DMS 273 treated with DMSO at 0.1 percent for 48 hours (cell line): ENCODE measurements at places on chromosomes 7 and 10.

GRCh38 chr7:36507475-36508440 lies 118.1 kb downstream of the ANLN start:
- no peak for DNase-seq

DNA sequence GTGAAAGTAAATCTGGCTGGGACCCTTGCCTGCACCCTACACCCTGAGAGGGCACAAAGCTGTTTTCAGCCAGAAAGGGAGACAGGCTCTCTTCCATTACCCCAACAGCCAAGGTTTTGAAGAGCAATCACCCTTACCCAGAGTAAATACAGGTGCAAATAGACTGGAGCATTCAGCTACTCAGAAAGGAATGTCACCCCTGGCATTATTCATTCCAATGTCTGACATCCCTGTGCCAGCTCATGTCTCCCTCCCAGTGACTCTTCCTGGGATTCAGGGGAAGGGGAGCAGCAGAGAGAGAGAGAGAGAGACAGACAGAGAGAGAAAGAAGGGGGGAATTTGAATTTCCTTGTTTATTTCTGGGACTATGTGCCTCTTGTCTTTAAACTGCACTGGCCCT lies 611.8 kb downstream of the SORCS3 start:
- DNase-seq, result no peak

DNA sequence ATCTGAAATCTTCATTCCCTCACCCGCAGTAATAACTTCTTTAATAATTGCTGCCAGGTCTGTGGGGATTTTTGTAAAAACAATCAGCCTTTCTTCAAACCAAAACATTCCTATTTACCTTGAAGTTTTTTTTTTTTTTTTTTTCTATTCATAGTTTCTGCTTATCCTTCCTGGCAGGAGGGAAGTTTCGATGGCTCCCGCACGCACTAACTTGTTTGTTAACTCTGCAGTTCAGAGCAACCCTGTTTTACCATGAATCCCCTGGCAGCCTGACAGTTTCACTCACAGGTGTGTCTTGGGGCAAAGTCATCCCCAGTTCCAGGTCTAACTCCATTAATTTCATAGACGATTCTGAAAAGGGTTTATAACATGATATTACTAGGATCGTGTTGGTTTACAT lies 149.3 kb downstream of the KLF6 start:
- no peak for DNase-seq

GRCh38 chr7:2845034-2845592 lies 1.0 kb upstream of the GNA12 start:
- DNase-seq, result no peak

DNA sequence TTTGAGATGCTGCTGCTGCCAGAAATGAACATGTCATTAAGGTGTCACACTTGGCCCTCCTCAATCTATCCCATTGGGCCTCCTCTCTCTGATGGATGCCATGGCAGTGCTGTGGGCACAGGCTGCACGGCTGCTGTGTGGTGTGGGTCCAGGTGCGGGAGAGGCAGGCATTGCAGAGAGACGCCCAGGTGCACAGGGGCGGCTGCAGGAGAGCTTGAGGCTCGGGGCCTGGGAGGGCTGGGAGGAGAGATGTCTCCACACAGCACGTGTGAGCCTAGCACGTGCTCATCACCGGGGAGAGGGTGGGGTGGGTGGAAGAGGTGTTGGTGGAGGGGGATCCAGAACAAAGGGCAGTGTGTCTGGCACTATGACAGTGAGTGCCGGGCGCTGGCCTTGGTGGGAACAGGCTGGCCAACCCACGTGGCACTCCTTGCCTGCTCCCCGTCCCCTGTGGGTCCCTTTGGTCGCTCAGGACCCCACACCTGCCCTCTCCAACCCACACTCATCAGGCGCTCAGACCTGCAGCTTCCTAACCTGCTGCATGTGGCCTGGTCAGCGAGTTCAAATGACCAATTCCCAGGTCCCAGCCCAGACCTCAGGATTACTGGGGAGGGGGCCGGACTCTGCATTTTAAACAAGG lies 39.9 kb upstream of the BNIP3 start:
- DNase-seq, result no peak

- DNase-seq, result no peak
Observed at GRCh38 chr10:102758240-102758932, 14.6 kb downstream of the WBP1L start.

- DNase-seq, result no peak
Observed at GRCh38 chr10:92080244-92080643, 156.7 kb downstream of the BTAF1 start.

DNA sequence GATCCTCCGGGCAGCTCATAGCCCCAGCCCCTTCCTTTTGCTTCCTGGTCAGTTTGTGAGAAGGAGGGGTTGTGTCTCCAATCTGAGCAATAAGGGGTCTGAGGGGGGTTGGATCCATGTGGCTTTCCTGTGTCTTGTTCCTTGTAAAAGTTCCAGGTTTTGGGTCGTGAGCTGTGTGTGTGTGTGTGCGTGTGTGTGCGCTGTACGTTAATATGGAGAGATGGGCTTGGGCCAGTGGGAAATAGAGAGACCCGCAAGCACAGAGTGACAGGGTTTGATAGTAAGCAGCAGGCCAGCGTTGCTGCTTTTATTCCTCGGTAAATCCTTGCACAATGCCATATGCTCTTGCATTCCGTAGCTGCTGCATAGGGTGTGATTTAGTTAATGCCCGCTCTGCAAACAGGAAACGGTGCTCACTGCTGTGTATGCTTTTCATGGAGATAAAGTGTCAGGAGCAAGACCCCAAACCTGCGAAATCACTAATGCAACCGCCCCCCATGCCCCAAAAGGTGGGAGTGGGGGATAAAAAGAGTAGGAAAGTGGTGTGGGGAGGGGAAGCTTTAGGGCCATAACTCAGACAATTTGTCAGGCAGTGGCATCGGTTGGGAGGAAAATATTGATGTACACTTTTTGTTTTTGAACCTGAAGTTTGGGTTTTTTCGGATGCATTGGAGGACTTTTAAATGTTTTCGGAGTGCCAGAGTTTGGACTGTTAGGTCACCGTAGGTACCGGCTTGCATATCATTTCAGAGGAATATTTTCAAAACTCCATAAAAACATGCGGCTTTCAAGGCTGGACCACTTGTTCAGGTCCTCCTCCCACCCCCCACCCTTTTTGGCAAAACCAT lies 108.7 kb downstream of the TCF7L2 start:
- DNase-seq, result peak; percentile 53

DNA sequence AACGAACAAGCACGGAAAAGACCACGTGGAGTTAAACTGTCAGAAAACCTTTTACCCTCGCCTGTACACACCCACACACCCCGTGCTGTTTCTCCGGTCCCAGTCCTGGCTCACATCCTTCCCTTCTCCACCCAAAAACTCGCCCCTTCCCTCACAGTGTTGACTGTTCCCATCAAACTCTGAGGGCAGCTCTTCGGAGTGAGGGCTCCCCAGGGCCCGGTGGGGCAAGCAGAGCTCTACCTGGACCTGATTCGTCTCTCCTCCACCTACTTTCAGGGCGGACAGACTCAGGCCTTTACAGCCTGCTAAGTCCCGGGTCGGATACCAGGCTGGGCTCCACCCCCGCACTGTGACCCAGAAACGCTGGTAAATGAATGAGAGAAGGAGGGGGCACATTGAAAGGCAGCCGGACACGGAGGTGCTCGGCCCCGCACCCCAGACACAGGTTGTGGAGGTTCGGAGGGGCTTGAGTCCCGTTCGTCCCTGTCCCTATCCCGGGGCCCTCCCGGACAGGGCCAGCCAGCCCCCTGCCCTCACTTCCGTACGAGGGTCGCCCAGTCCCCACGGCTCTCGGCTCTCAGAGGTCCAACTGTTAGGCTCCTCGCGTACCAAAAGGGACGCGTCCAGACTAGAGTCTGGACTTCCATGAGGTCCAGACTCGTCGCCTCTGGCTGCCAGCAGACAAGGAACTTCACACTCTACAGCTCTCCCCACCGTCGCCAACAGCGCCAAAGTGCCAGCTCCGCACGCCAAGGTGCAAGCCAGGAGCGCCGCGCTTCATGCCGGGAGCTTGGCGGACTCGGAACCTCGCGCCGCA lies 31.7 kb upstream of the ASL start:
- no peak for DNase-seq

DNA sequence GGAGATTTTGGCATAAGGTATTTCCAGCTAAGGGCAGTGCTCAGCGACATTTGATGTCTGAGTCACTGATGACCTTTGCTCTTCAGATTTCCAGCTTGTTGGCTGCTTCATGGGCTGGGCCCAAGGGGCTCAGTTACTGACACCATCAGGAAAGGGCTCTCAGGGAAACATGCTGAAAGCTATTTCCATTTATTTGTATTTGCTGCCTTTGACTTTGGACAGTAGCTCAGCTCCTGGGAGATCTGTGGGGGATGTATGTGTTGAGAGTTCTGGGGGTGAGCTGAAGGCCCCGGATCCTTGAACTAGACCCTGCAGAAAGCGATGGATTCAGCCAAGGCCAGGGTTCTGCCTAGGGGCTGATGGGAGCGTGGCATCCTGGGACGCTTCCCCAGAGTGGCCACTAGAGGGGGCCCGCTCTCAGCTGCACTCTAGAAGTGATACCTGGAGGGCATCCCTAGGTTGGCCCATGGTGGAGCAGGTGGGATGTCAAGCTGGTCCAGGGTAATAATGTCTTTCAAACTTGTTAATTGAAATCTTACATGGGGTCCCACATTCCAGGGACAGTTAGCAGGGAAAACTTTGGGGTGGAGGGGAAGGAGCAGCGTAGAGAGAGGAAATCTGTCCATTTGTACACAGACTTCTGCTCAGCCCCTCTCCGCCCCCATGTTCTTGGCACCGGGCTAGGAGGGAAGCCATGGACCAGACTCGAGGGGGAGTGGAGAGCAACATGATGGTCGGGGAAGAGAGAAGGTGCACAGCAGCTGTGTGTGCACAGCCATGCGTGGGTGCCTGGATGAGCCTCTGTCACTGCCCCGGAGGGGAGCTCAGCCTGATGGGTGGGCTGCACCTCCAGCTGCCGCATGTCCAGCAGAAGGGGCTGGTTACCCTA lies 3.0 kb upstream of the BTBD16 start:
- no peak for DNase-seq

DNA sequence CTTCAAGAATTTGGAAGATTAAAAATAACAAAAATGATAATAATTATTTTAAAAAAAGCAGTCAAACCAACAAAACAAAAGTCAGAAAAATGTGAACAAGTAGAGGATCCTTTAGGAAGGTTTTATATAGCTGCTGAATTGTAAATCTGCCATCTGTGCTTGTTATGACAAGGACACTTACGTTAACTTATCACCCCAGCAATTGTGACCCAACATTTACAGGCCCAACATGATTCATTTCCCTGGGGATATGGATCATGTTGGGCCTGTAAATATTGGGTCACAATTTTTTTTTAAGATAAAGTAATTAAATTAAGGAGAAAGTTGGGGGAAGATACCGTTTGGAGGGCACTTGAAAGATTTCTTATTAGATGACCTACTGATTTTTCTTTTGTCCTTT lies 261.4 kb upstream of the HABP2 start:
- no peak for DNase-seq

GRCh38 chr7:21261627-21262594 lies 166.0 kb upstream of the SP4 start:
- DNase-seq, result no peak

DNA sequence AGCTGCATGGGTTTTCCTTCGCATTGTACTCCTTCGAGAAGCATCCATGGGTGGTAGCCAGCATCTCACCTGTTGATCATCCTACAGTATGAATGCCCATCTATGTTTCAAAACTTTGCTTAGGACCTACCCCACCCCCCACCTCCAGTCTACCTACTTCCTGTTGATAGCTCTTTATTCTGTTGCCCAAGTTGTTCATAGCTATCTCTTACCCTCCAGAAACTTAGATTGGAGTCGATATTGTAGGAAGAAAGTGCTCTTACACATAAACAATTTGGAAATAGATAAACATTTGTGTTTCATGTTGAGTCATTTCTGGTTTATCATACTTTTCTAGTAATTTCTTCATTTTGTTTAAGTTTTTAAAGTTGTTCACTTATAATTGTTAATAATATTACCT lies 90.1 kb downstream of the FAS start:
- DNase-seq, result no peak

DNA sequence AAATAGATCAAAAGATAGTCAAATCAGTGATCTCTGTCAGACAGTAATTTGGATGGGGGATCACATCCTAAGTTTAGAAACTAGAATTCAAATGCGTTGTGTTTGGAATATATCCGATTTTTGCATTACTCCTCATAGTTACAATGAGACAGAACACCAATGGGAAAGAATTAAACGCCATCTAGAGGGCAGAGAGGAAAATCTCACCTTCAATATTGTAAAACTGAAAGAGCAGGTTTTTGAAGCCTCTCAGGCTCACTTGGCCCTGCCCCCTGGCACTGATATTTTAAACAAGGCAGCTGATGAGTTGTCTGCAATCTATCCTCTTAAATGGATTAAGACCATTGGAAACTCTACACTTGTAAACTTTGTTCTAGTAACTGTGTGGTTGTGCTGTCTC lies 17.7 kb downstream of the FRG2B start:
- DNase-seq, result no peak

GRCh38 chr7:48617993-48618392 lies 306.4 kb upstream of the CDC14C start:
- no peak for DNase-seq

DNA sequence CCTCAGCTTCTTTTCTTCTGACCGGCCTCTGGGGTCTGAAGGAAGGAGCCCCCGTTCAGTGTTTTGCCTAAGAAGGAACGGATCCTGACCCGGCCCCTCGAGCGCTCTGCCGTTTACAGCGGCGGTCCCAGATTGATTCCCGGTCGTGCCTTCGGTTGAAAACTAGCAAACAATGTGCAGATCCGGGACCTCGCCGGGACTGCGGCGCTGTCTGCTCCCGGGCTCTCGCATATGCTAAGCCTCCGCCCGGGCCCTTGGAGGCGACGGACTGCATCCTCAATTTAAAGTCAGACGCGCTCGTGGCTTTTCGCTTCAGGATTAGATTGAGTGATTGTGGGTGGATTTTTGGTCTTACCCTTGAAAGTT lies 559 bp downstream of the DBF4 start:
- DNase-seq, result no peak

DNA sequence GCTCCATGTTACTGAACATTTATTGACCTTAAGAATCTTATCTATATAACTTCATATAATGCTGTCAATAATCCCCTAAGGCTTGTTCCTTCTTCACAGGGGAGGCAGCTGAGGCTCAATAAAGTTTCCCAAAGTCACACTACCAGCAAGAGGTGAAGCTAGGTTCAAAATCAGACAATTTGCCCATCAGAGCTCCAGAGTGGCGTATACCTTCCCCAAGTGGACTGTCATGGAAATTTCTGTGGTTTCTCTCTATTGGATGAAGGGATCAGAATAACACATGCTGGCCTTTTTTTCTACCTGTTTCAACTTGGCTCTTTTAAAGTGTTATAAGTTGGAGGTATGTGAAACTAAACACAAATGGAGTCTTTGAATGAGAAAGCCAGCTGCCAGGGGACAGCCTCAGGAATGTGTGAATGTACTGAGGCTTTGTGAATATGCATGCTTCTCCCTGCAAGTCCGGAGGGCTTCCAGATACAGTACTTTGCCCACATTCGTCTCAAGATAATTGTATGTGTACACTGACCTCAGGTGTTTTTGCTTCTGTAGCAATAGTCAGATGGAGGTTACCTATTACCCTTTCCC lies 656.3 kb upstream of the CELF2 start:
- no peak for DNase-seq

GRCh38 chr7:127858915-127859189 lies 172.4 kb downstream of the LRRC4 start:
- no peak for DNase-seq
